Dermis microvascular lymphatic vessel endothelial cell (primary cell): ENCODE measurements at places on chromosomes 4 and X. TPM values are rescaled to one million over a fixed set of nuclear protein-coding genes. Genes with fewer than 3 reads are reported as not detected.

Gene NAP1L3
- 0.39 and 0.76 TPM in 2 replicates for total RNA-seq

Gene AMELX
- not detected in 2 replicates for total RNA-seq

Gene PDLIM3
- 35.4 and 79.3 TPM in 2 replicates for total RNA-seq

Gene FAM241A
- total RNA-seq, result 9.0 and 10.3 TPM in 2 replicates

DNA sequence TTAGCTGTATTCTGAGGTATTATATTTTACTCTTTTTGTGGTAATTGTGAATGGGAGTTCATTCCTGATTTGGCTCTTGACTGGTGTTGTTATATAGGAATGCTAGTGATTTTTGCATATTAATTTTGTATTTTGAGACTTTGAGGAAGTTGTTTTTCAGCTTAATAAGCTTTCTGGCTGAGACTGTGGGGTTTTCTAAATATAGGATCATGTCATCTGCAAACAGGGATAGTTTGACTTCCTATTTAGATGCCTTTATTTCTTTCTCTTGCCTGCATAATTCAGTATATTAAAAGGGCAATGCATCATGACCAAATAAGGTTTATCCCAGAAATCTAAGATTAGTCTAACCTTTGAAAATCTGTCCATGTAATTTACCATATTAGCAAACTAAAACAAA, 44.7 kb upstream of the EPGN start:
- no peak for DNase-seq

DNA sequence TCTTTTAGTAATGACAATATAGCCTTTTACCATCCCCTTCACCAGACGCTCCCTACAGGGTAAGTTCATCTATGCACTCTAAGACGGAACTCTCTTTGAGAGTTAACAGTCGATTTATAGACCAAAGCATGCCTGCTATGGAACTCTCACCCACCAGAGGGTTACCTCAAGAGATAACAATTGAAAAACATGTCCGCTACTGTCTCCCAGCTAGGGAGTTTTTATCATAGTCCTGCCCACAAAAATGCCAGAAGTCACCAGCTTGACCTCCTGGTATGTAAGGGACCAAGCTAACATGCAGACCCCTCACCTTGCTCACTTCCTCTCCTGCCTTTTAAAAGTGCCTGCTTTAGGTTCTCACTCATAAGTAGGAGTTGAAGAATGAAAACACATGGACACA, 16.7 kb upstream of the YTHDC1 start:
- no peak for DNase-seq

DNA sequence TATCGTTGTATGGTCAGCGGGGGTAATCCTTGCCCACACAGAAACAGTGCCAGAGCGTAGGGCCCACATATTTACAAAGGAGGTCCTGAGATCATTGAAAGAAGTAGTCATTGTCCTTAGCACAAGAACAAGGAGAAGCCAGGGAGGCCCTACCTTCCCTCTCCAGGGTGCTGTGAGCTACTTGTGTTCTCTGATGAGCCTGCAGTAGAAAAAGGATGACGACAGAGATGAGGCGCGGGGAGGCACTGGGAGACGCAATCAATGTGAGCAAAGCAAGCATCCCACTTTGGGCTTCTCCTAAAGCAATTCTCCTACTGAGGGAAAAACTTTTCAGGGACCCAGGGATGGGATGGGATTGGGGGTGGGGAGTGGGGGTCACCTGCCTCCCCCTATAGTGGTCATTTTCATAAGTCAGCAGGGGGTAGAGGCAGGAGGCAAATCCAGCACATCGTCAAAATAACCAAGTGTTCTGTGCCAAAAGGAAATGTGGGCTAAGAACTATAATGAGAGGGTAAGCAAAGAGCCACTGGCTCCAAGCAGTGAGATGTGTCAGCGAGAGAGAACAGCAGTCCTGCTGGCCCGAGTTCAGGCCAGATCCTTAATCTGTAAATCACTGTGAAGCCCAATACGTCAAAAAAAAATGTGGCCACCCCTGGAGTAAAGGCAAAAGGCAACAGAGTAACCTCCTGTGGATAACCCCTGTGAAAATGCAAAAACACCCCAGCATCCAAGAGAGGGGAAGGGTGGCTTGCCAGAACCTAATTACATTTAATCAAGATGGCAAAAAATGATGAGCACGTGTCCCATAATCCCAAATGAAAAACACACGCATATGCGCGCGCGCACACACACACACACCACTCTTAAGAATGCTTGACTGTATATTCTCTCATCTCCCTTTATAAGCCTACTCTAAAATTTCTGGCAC, 136.6 kb upstream of the HHIP start:
- no peak for DNase-seq

DNA sequence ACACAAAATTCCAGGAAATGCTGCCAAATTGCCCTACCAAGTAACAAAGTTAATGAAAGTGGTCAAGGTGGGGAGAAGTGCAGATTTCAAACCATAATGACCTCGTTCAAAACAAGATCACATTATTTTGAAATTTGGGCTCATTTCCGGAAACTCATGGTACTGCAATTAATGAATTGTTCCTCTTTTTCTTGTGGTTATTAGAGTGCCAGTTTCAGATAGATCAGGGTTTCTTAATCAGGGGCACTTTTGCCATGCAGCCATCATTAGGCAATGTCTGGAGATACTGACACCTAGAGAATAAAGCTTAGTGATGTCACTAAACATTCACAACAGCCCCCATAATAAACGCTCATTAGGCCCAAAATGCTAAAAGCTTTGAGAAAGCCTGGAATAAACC, 381.5 kb upstream of the GALNT7 start:
- no peak for DNase-seq

GRCh38 chr4:90419124-90419711, 292.0 kb downstream of the CCSER1 start:
- DNase-seq, result peak; percentile 46

DNA sequence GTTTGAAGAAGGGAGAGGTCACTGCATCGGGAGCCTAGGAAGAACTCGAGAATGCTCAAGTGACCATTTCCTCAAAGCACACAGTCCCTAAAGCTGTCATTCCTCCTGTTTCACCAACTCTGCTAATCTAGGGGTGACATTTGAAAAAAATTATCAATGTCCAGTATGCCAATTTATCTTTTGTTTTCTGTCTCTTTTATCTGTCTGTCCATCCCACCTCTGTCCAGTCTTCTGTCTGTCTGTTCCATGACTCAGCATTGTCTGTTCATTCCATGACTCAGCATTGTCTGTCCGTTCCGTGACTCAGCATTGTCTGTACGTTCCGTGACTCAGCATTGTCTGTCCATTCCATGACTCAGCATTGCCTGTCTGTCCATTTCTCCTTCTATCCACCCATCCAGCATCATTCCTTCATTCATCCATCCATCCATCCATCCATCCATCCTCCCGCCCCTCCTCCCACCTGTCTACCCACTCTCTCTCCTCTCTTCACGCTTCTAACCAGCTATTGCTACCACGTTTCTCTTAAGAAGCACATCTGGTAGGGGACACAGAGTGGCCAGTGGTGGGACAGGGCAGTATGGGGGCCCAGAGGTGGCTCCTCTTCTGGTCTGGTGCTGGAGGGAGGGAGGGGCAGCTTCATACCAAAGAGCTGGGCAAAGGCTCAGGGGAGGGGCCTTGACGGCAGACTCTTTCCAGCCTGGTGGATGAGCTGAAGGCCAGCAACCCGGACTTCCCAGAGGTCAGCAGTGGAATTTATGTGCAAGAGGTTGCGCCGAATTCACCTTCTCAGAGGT, 34.1 kb downstream of the HTRA3 start:
- peak; percentile 83 for DNase-seq

DNA sequence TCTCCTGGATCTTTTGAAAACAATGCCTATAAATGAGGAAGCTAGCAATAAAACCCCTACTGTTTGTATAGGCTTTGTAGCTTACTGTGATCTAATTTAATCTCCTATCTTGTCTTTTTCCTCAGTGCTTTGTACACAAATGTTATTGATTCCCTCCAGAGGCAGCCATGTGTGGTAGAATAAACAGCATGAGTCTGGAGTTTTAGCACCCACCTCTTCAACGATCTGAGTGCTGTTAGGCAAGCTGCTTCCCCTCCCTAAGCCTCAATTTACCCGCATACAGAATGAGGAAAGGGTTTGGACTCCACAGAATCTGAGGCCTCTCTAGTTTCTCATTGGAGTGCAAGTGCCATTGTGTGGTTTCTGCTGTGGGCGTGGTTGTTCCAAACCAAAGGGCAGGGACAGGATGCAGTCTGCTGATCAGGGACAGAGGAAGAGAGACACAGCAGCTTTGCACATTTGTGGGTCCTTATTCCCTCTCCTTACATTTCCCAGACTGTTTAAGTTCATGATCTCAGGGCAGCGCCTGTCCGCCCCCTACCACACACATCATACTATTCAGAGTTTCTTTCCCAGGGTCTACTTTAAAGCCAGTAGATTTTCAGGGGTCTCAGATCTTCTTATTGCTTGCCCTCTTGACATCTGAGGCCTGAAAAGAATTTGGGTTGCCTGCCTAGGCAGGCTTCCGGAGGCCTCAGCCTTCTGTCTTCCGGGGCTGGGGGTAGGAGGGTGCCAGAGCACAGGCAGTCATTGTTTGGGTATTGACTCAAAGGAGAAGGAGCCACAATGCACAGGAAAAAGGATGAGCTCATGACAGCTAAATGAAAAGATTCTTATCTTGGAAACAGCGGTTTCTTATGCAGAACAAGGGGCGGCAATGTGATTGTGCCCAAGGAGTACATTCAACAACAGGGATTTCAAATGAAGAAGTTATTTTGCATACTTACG, 114.9 kb upstream of the TEX13D start:
- peak; percentile 24 for DNase-seq

DNA sequence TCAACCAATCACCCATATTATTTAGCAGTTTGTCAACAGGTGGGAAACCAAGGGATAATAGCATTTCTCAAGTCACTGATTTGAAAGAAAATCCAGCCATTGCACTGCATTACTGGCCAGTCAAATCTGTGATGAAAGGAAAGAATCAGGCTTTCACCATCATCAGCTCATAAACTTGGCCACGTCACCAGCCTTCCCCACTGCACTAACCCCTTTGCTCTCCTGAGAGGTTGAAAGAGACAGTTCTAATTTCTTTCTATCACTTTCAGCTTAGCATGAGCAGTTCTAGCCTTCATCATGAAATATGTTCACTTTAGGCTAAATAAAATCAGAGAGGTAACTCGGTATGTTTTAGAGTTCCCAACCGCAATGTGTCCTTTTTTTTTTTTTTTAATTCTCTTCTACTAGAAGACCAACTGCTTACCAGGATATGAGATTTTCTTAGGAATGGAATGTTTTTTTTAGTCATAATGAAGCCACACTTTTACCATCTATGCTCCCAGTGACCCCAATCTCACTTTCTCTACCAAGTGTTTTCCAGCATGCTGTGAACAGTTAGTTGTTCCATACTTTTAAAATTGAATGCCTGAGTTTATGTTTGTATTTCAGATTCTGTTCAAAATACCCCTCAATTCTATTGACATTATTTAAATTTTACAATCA, 55.7 kb upstream of the SLC7A11 start:
- no peak for DNase-seq

- no peak for DNase-seq
Measured at GRCh38 chrX:149799938-149800337, 18.2 kb downstream of the MAGEA9 start.

GRCh38 chr4:99078931-99079624, 9.5 kb downstream of the ADH5 start:
- DNase-seq, result no peak

- DNase-seq, result no peak
Measured at GRCh38 chrX:95318882-95319281, 1365.8 kb upstream of the DIAPH2 start.

- no peak for DNase-seq
Measured at GRCh38 chrX:113651306-113651705, 810.7 kb upstream of the AMOT start.

GRCh38 chrX:46180258-46180687, 364.9 kb downstream of the ZNF674 start:
- DNase-seq, result peak; percentile 0

DNA sequence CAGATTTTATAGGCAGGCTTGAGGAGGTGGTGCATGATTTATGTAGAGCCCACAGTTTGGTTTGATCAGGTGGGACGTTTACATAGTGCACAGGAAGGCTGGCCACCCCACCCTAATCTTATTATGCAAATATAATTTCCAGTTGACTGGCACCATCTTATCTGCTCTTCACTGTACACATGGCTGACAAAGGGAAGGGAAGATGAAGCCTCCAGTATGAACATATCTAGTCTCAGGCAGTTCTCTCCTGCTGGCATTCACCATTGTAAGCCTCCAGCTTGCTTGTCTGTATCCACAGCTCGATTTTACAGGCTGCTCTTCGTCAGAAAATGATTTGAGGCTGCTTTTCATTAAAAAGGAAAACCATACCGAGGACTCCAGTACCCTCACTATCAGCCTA, 278.3 kb downstream of the TECRL start:
- no peak for DNase-seq

- DNase-seq, result no peak
Measured at GRCh38 chr4:99825272-99825671, 8.6 kb downstream of the DAPP1 start.

DNA sequence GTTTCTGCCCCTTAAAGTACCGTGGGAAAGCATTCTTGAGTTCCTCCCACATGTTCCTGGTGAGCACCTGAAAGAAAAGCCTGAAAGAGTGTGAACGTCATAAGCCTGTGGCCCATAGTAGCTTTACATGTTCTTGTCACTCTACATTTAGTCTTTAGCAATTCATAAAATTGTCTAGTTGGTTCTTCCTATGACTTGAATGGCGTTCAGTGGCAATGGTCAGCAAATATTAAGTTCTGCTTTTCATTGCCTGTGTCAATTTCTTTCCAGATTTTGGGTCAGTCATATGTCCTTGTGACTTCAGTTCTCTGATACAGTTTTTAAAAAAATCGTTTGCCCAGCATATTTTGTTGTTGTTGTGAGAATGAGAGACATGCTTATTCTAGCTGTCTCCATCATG, 650.0 kb upstream of the BOD1L1 start:
- DNase-seq, result no peak

DNA sequence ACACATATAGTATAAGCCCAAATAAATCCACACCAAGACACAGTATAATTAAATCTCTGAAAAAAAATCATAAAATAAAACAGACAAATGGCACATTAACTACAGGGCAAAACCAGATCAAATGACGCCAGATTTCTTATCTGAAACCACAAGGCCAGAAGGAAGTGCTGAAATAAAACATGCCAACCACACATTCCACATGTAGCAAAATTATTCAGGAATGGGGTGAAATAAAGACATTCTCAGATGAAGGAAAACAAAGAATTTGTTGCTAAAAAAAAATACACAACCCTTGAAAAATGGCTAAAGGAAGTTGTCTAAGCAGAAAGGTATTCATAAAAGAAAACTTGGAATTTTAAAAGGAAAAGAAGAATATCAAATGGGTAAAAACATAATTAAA, 4.5 kb upstream of the DCAF12L1 start:
- no peak for DNase-seq
